Neural progenitor cell (in vitro differentiated cells): ENCODE measurements at places on chromosomes 2 and 18. TPM values are rescaled to one million over a fixed set of nuclear protein-coding genes. Genes with fewer than 3 reads are reported as not detected.
A peak's percentile ranks its signal among the peaks of the same experiment; 100 is the strongest.

The ARHGAP28 gene
- 19.1 and 25.7 TPM in 2 replicates for total RNA-seq

The CGREF1 gene
- 2.1 and 3.0 TPM in 2 replicates for total RNA-seq

The CTDSP1 gene
- total RNA-seq: 31.3 and 70.5 TPM in 2 replicates

The ADCYAP1 gene
- total RNA-seq: 0.03 and 0.04 TPM in 2 replicates

DNA sequence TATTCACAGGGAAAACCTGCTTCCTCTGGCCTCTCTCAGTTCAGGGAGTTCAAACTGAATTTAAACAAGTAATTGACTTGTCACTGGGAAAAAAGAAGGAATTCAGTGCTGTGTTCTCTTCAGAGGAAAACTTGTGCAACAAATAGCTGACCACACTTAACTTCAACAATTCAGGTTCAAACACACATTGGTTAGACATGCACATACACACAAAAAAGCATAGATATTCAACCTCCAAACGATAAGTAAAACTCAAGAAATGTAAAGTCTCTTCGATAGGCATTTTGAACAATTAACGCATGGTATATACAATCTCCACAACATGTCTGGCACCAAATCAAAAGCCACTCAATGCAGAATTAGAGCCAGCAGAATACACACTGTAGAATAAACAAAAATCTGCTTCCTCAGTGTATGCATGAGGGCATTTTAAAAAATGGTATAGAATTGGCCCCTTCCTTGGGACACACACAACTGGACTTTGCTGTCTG lies 269.0 kb downstream of the TCF4 start:
- no peak for DNase-seq

DNA sequence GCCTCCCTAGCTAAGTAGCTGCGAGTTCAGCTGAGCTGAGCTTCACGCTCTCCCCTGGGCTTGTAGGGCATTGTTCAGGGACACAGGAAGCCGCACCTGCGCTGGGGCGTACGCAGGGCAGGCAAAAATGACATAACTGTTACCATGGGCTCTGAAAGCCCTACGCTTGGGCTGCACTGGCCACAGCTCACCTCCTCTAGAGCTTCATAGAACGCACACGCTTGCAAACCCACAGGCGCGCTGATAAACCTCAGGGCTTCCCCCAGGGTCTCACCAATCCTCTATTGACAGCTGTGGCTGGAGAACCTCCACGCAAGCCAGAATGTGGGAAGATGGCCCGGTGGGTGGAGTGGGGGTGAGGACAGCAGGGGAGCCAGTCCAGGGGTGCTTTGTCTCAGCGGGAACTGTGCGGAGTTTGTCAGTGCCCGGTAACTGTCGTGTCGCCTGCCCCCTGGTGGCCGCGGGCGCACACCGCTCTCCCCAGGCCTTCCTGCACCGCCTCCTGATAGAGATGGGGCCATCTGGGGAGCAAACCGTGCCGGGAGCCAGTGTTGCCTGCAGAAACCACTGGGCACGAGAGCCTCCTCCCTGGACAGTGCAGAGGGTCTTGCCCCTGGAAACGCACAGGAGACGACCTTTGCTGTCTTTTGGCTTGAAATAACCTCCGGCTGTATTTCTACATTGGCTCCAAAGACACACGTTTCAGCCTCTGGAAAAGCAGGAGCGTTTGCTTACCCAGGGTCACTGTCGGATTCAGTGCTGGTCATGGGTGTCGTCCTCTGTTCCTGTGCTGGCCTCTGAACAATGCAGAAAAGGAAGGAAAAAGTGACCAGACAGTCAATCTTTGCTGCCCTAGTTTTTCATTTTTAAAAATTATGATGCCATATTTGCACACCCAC lies 17.0 kb upstream of the CIDEA start:
- DNase-seq: peak; percentile 83

- no peak for DNase-seq
Observed at GRCh38 chr2:40036241-40036640, 257.2 kb upstream of the THUMPD2 start.

- no peak for DNase-seq
Observed at GRCh38 chr2:4272261-4272858, 569.0 kb downstream of the DCDC2C start.

- DNase-seq: peak; percentile 22
Observed at GRCh38 chr2:134375935-134376334, 122.1 kb downstream of the MGAT5 start.

- DNase-seq: no peak
Observed at GRCh38 chr2:150351922-150352321, 135.5 kb downstream of the RND3 start.

- DNase-seq: no peak
Observed at GRCh38 chr2:232097260-232097659, 135.7 kb downstream of the DIS3L2 start.
